ENCODE measurements at places on chromosomes 1 and 21.

- no peak for DNase-seq
Observed at GRCh38 chr21:44059710-44060109, 47.5 kb upstream of the PWP2 start.

DNA sequence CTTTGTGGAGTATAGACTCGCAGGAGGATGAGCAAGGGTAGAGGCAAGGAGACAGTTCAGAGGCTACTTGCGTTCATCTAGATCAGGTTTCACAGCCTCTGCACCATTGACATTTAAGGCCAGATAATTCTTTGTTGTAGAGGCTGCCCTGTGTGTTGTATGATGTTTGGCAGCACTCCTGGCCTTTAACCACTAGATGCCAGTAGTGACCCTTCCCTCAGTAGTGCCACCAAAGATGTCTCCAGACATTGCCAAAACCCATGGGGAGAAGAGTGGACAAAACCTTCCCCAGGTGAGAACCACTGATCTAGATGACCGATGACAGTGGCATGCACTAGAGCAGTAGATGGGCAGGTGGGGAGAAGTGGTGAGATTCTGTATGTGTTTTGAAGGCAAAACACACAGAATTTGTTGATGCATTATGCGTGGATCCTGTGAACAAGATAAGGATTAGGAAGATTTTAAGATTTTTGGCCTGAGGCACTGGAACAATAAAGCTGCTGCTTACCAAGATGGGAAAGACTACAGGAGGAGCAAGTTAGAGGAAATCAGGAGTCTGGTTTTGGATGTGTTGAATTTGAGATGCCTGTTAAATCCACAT lies 9.9 kb upstream of the COG2 start:
- DNase-seq, result peak; percentile 60

- DNase-seq, result no peak
Observed at GRCh38 chr1:42963378-42964043, 4.8 kb upstream of the SLC2A1 start.

GRCh38 chr1:207920444-207921021 lies 9.6 kb upstream of the CD34 start:
- DNase-seq, result no peak

DNA sequence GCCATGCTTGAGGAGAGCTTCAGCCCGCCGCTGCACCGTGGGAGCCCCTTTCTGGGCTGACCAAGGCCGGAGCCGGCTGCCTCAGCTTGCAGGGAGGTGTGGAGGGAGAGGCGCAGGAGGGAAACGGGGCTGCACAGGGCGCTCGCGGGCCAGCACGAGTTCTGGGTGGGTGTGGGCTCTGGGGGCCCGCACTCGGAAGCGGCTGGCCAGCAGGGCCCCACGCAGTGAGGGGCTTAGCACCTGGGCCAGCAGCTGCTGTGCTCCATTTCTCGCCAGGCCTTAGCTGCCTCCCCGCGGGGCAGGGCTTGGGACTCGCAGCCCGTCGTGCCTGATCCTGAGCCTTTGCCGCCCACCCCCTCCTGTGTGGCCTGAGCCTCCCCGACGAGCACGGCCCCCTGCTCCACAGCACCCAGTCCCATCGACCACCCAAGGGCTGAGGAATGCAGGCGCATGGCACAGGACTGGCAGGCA lies 1554.0 kb downstream of the KCNT2 start:
- no peak for DNase-seq

DNA sequence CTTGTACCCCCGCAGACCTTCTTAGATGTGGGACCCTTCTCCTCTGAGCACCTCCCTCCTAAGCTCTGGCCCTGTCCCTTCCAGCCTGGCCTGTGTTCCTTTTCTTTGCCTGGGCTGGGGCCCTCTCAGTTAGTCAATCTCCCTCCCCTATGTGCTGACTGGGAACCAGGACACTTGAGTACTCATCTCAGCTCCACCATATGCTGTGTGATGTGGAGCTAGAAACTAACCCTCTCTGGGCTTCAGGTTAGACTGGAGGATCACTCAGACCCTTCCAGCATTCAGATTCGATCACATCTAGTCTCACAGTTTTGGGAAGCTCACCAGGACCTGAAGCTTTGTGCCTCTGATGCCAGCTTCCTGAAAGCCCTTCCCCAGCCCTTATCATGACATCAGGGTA lies 40.6 kb downstream of the TRIM62 start:
- no peak for DNase-seq

DNA sequence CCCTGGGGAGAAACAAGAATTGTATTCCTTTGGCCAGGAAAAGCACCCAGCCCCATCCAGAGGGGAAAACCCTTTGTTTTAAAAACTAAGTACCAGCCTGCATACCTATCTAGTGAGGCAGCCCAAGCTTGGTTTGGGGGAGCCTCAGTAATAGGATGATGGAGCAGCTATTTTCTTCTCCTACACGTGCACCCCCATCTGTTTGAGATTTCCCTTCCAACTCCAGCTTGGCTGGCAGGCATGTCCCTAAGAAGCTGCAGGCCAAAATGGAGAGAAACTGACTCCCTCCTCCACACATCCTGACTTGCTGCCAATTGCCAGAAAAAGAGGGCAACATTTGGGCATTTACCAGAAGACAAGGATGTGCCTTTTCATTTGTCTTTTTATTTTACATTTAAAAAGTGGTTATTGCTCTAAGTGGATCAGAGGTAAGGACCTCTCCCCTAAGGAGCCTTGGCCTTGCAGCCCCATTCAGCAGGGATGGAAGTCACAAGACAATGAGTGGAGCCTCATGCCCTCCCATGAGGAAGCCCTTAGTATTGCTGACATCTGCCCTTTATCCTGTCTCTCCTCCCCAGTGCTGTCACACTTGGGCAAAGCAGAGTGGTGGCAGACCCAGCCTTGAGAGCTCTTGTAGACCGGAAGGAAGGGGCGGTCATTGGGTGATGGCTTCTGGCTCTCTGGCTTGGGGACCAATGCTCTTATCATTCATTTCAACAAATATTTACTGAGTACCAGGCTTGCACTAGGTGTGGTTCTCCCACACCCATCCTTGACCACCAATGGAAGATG lies 8.6 kb downstream of the FNDC5 start:
- no peak for DNase-seq

- no peak for DNase-seq
Observed at GRCh38 chr1:230148126-230148652, 81.2 kb downstream of the GALNT2 start.

DNA sequence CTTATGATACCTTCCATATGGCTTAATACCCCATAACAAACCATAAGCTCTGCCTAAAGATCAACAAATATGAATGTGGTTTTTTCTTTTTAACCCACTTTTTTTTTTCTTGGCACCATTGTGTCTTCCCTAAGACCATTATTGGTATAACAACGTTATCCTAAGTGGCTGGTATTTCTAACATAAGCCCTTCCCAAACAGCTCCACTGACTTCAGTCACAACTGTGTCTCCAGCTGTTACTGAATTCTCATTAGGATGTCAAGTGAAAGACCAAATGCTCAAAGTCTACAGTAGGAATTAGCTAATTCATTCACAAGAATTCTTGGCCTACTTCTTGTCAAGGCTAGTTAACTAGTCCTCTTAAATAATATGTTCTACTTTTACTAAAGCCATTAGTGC lies 4.2 kb upstream of the RXRG start:
- no peak for DNase-seq

DNA sequence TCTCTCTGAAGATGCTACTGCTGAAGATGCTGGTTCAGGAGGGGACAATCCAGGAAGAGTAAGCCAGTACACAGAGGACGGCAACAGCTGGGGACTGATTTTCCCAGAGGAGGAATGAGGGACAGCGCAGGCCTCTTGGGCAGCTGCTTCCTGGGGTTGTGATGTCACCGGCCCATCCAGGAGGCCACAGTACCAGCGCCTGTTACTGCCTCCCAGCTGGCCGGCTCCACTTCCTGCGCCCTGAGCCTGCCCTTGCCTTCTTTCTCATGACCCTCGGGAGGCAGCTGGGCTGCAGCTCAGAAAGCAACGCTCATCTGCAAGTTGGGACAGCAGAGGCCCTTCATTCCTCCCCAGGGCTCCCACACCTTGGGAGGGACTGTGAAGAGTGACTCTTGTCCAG lies 21.9 kb upstream of the ID3 start:
- no peak for DNase-seq

- DNase-seq, result no peak
Observed at GRCh38 chr1:187509091-187509490, 680.3 kb downstream of the PLA2G4A start.

GRCh38 chr21:36627242-36627641 lies 71.7 kb upstream of the SIM2 start:
- peak; percentile 30 for DNase-seq

- peak; percentile 42 for DNase-seq
Observed at GRCh38 chr1:151058692-151059091, 730 bp downstream of the CDC42SE1 start.

GRCh38 chr1:181640956-181641355 lies 157.6 kb downstream of the CACNA1E start:
- DNase-seq, result no peak

- no peak for DNase-seq
Observed at GRCh38 chr1:86396498-86396890, 371 bp upstream of the ODF2L start.

- no peak for DNase-seq
Observed at GRCh38 chr1:153099461-153100045, 5.2 kb upstream of the SPRR2E start.

GRCh38 chr1:205567716-205568115 lies 63.2 kb downstream of the CDK18 start:
- no peak for DNase-seq

- DNase-seq, result peak; percentile 53
Observed at GRCh38 chr21:34886240-34887104, 162.6 kb downstream of the RUNX1 start.

DNA sequence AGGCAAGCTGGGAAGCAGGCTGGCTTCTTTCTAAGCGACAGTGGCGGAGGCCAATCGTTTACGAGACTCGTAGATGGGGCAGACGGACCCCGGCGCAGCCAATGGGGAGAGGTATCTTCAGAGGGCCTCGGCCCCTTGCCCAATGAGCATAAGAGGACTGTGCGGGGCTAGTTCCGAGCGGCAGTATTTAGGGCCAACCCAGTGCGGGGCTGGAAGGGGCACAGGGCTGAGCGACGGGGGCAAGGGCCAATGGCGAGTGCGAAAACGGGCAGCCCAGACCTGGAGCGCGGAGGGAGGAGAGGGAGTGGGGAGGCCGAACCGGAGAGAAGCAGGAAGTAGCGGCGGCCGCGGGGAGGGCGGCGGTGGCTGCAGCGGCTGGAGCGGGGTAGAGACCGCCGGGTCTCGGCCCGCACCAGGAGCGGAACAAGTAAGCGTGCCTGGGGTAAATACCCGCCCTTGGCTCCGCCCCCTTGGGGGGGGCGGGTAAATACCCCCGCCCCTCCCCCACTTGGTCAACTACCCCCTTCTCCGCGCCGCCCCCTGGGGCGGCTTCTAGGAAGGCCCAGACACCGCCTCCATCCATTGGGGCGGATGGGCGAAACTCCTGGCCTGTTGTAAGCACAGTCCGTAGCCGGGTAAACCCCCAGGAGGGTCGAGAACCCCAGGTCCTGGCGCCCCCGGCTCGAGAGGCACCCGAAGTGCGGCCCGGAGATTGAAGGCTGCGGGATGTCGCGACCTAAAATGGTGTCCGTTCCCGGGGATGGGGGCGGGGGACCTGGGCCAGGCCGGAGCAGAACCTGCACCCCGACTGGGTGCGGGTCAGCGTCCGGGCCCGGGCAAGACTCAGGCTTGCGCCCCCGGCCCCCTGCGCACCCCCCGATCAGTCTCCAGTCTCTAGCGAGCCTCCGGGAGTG lies at the start of gene ZNF687:
TSS of gene ZNF687 (plus strand) at position 331 of the 914 bp plus-strand sequence. CDS start 3,993 bp downstream, outside the sequence.
- DNase-seq, result peak; percentile 100

DNA sequence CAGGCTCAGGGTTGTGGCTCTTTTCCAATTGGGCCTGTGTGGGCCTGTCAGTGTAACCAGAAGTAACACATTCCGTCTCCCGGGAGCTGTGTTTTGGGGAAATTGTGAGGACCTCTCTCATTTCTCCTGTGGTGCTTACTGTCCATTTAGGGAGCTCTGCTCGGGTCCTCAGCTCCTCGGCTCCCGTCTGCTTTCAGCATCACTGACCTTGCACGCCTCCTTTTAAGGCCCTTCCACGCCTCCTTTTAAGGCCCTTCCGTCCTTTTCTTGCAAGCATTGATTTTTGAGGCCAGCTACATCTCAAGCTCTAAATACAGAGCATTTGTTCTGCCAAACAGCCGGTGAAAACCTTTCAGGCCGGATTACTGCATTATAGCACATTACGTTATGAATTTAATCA lies 9.7 kb downstream of the CA6 start:
- DNase-seq, result no peak

- peak; percentile 46 for DNase-seq
Observed at GRCh38 chr1:93584261-93585003, 97.2 kb downstream of the BCAR3 start.

DNA sequence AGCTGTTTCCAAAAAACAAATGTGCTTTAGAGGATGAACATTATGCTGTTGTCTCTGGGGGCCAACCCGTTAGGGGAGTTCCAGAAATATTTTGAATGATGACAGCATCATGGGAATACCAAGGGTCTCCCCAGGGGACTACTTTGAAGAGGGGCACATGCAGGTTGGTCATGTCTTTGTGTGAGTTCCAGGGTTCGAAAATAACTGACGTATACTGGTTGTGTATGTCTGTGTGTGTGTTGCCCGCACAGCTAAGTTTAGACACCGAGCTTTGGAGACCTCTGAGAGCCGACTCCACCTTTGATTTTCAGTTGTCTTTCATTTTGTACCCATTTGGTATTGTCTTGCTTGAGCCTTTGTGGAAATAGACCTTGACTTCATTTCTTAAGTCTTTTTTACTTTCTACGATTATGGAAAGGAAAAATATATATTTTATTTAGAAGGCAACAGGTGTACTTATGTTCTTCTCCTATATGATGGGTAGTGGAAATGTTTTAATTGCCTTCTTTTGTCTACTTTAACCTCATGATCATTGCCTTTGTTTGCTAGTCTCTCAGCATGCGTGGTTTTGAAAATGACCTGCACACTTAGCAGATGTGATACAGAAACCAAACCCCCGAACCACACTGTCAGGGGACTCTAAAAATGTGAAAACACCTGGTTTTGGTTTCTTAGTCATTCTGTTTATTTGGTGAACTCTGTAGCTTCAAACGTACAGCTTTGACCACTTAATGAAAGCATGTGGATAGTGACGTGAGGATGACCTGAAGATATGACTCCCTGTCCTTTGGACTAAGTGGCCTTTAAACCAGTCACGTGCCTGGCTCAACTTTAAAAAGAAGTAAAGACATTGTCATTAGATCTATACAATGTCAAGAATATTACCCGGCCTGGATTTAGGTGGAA lies 56.5 kb downstream of the GALNT2 start:
- no peak for DNase-seq

GRCh38 chr1:193674292-193674944 lies 488.0 kb upstream of the B3GALT2 start:
- no peak for DNase-seq

DNA sequence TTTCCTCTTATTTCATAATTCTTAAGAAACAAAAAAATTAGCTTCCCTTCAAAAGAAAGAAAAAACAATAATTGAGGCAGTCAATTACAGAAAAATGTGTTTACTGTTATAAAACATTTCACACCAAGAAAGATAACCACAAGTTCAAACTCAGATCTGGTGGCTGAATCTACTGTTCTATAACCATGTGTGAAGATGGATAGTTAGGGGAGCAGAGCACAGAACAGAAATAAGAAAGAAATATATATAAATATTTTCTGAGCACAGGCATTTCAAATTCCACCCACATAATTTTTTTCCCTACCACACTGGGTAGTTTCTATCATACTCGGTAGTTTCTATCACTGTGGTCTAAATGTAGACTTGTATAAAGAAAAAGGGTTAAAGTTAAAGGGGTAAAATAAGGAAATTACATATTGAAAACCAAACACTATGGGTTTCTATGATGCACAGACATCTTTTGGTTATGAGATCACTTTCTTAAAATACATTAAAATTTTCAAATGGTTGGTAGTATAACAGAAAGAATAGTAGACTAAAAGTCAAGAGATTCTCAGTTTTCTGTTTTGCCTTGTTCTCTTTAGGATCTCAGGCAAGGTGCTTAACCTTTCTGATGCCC lies 10.8 kb downstream of the LYST start:
- DNase-seq, result no peak

Measured in cardiac muscle cell (in vitro differentiated cells and primary cell).